ENCODE measurements at places on chromosomes 12 and 14.

DNA sequence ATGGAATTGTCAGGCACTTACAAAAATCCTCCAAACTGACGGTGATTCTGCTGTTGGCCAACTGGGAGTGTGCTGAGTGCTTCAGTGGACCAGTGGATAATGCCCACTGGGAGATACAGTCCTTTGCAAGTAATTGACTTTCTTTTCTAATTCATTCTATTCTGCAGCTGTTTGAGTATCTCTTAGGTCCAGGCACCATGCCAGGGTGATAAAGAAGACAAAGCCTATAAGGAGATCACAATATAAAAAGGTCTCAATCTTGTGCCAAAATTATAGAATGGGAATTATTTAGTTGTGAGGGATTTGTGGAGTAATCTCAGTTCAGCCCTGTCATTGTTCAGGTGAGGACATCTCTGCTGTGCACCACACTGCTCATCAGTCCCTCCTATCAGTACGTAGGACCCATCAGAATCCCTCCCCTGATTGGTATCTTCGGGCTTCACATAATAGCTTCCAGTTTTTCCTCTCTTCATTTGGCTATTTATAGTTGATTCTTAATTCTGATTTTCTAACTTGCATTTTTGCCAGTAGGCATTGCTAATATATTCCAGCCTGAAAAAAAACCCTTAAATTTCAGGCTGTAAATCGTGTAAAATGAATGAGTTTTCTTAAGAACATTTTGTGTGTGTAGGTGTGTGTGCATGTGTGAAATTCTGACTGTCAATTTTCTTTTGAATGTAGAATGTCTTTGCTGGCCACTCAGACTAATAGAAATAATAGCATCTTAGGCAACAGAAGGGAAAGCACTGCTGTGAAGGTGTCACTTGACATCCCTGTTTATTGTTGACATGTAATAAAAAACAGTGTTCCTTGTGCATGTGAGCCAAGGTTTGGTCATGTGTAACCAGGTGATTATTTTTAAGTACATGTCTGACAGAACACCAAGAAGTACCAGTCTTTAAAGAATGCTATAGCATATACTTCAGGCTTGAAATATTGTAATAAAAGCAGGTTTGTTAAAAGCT, 457.6 kb upstream of the RGS6 start:
- DNase-seq, result no peak

DNA sequence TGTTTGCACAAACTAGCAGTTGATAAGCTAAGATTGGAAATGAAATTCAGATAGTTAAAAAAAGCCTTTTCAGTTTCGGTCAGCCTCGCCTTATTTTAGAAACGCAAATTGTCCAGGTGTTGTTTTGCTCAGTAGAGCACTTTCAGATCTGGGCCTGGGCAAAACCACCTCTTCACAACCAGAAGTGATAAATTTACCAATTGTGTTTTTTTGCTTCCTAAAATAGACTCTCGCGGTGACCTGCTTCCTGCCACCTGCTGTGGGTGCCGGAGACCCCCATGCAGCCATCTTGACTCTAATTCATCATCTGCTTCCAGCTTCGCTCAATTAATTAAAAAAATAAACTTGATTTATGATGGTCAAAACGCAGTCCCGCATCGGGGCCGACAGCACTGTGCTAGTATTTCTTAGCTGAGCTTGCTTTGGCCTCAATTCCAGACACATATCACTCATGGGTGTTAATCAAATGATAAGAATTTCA, 335.6 kb downstream of the TMEM121 start:
- no peak for DNase-seq

- DNase-seq, result no peak
Measured at GRCh38 chr14:101185073-101185835, 281.7 kb upstream of the RTL1 start.

- no peak for DNase-seq
Measured at GRCh38 chr12:117034249-117034648, 65.0 kb downstream of the TESC start.

DNA sequence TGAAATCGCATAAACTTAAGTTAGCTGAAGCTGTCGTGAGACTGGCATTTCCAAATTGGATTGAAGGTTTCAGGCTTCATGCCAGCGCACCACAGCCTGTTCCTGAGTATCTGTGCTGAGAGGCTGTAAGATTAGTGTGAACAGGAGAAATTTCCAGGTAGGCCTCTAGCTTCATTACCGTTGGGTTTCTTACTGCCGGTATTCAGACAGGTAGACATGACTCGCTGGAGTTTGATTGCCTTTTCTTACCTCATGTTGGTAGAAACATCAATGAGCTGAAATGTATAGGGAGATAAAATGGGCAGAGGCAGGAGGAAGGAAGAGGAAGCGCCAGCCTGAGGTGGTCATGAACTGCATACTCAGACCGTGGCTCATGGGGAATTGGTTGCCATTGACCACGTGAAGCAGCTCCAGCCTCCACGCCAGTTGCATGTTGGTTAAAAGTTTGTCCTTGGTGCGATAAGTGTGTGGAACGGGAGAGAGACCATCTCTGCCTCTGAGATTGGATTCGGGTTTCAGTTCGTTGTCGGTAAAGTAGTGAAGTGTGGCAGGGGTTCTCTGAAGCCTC, 42.3 kb upstream of the MMP17 start:
- DNase-seq, result no peak

- no peak for DNase-seq
Measured at GRCh38 chr14:23366426-23366921, 1.5 kb upstream of the EFS start.

GRCh38 chr14:64541972-64542835, 1.7 kb downstream of the HSPA2 start:
- no peak for DNase-seq

DNA sequence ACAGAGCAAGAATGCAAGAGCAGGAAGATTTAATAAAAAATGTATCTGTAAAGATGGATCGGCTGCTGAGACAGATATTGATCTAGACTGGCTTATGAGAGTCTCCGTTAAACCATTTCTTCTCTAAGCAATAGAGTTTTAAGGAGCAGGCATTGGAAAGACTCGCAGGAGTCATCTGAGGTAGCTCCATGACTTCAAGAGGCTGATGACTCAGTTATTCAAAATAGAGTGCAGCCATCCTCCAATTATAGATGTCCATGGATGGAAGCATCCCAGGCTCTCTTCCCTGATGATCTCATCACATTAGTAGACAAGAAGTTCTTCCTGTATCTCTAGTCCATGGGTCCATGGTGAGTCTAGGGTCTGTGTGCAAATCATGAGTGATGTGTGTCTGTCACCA, 638.3 kb upstream of the TMEM132C start:
- no peak for DNase-seq

DNA sequence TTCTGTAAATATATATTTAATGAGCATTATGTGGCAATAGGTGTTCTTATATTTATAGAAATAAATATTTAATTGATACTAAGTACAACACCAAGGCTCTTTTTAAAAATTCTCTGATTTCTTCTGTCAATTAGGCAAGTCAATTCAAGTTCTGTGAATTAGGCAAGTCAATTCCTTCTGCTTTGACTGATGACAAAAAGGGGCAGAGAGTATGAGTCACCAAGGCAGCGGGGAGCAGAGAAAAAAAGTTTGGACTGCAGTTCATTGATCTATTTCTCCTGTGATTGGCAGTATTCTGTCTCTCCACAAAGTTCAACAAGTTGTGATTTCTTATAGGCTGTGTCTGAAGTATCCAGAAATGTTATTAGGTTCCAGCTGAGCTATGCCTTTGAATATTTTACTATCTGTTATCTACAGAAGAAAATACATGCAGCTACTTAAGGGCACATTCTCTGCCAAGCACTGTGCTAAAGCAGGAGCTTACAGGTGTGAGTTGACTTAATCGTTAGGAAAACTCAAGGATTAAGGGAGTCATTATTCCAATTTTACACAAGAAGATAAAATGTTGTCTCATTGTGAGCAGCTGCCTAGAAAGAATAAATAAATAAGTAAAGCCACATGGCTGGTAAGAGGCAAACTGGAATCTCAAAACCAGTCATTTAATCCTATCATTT, 206.4 kb upstream of the ALG10B start:
- DNase-seq, result no peak

DNA sequence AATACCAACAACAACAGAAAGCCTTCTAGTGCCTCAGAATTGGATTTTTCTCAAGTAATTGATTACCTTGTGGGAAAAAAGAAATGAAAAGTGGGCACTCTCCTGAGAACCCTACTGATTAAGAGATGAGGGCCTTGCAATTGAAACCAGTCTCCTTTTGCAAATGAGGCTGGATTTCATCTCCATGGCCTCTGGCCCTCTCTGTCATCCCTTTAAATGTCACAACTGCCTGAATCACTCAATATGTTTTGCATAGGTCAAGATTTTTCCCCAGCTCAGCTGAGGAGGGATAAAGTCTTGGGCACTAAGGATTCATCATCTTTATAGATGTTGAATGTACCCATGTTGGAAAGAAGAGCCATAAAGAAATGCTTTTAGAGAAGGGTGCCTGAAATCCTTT, 166.4 kb downstream of the RMST start:
- no peak for DNase-seq

- DNase-seq, result no peak
Measured at GRCh38 chr14:93520053-93520607, 89.4 kb downstream of the UNC79 start.

DNA sequence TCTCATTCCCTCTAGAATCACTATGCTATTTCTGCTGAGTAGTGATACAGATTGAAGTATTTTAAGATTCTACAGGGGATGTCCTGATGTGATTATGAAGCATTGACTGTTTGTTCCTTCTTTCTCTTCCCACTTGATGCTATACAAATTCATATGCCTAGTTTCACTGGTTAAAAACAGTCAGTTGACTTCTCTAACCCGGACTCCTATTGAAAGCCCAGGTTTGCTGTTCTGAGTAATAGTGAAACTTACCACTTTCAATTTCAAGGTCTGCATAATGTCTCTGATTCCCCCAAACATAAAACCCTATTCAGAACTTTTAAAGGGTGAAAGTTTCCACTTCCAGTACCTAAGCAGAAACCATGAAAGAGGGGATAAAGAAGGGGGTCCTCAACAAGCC, 117.7 kb upstream of the RPL10L start:
- no peak for DNase-seq

GRCh38 chr12:93072340-93072739, 143.2 kb upstream of the EEA1 start:
- DNase-seq, result no peak

DNA sequence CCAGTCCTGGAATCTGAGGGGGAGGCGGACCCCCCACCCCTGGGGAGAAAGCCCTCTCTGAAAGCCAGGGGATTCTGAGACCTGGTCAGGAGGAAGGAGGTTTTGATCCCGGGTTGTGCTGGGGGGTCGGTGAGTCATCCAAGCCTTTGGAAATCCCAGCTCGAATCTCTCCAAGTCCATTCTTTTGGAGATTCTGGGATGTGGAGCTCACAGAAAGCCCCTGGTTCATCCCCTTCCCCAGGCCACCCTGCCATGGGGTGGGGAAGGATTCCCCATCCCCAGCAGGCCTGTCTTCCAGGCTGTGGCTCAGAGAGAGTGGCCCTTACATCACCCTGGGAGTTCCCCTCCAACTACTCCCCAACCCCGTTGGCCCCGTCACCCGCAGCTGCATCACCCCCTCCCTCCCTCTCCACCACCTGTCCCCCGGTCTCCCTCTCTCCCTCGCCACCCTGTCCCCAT, 14.3 kb downstream of the EXOC3L4 start:
- no peak for DNase-seq

DNA sequence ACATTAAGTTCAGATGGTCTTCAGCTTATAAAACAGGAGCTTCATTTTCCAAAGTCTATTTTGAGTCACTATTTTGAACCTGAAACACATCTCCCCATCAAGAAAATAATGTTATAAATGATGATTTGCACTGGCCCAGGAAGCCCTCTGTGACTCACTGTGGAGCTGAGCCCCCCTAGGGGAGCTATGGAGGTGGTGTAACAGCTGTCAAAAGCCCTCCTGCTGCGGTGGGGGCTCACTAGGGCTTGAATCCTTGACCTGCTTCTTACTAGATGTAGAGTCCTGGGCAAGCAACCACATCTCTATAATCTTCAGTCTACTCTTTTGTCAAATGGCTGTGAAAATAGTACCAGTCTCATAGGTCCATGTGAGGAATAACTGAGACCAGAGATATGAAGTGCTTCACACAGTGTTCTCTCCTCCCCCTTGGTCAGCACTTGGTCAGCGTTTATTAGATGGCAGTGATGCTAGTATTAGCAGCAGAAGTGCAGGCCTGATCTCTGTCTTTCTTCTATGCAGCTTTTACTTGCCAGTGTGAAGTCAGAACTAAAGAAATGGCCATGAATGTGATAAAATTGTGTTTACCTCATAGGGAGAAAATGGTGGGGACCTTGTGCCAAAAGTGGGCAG, 83.4 kb downstream of the RTN1 start:
- DNase-seq, result no peak

DNA sequence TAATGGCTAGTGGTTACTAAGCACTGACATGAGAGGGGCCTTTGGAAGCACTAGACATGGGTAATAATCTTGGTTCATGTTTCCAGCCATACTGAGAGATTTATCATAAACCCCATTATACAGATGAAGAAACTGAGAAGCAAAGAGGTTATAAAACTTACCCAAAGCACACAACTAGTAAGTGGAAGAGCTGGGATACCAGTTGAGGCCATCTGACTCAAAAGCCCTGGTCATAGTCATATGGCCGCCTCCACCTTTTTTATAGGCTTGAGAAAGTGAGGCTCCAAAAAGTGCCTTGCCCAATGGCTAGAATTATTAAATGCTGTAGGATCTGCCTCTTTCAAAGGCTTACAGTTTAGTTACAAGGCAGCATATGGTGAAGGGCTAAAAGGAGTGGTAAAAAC, 944 bp downstream of the TXNRD1 start:
- no peak for DNase-seq

GRCh38 chr14:24895622-24896021, 154.3 kb downstream of the STXBP6 start:
- DNase-seq, result peak; percentile 29

GRCh38 chr12:1003600-1004271, 12.7 kb downstream of the ERC1 start:
- no peak for DNase-seq

DNA sequence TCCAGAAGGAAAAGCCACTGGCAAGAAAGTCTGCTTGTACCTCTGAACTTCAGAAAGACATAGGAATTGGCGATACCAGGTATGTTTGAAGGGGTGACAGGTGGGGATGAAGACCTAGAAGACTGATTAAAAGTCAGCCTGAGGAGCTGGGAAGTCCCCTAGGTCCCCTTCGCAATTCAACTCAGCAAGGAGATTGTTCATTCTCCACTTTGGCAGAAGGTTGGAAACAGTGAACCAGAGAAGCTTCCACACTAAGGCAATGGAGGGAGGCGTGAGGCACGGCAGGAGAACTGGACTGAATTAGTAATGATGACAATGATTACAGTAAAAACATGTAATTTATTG, 240.3 kb upstream of the TMPO start:
- no peak for DNase-seq

GRCh38 chr12:69900720-69901131, 75.7 kb downstream of the MYRFL start:
- peak; percentile 70 for DNase-seq

- DNase-seq, result no peak
Measured at GRCh38 chr12:119594772-119595445, 1.3 kb downstream of the TMEM233 start.

- no peak for DNase-seq
Measured at GRCh38 chr12:71469258-71469750, 29.7 kb downstream of the LGR5 start.

Measured in Kasumi-1 (cell line).